ENCODE measurements at places on chromosomes 2 and 18.

GRCh38 chr2:235668782-235669181 lies 174.9 kb downstream of the AGAP1 start:
- DNase-seq = no peak

GRCh38 chr2:28649481-28650265 lies 102.0 kb upstream of the PPP1CB start:
- DNase-seq = peak; percentile 41

DNA sequence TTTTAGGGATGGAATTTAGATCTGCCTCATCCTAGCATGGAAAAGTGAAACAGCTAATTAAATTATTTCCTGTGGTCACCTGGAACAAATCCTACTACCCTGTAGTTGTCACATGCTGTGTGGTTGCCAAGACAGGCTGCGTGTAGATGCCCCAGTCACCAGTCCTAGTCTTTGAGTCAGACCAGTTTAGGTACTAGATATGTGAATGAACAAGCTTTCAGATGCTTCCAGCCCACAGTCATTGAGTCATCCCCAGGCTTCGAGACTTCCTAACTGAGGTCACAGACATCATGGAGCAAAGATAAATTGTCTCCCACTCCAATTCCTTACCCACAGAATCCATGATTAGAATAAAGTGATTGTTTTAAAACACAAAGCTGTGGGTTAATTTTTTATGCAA lies 35.8 kb upstream of the GRB14 start:
- peak; percentile 42 for DNase-seq

GRCh38 chr2:5316001-5316490 lies 376.1 kb upstream of the SOX11 start:
- no peak for DNase-seq

DNA sequence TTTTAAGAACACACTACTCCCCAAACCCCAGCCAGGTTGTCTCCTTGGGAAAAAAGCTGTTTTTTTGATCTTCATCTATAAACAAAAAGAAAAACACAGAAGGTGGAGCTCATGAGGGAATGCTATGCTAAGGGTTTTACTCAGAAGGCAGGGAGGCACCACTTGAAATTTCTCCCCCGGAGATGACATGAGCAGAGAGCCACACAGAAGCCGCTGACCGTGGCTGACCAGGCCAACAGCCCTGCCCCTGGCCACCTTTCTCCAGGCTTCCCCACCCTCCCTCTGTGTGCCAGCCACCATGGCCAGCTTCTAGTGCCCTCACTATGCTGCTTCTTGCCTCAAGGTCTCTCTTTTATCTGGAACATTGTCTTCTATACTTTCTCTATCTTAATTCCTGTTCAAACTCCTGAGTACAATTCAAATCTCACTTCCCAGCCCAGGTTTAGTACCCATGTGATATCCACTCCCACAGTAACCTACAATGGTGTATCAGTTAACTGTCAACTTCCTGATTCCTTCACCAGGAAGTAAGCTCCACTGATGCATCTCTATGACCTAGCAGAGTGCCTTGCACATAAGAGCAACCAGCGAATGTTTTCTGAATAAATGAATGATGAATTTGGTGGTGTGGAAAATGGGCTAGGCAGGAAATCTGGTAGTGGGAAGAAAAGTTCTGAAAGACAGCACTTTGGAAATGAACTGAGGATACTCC lies 15.3 kb downstream of the LAPTM4A start:
- no peak for DNase-seq

DNA sequence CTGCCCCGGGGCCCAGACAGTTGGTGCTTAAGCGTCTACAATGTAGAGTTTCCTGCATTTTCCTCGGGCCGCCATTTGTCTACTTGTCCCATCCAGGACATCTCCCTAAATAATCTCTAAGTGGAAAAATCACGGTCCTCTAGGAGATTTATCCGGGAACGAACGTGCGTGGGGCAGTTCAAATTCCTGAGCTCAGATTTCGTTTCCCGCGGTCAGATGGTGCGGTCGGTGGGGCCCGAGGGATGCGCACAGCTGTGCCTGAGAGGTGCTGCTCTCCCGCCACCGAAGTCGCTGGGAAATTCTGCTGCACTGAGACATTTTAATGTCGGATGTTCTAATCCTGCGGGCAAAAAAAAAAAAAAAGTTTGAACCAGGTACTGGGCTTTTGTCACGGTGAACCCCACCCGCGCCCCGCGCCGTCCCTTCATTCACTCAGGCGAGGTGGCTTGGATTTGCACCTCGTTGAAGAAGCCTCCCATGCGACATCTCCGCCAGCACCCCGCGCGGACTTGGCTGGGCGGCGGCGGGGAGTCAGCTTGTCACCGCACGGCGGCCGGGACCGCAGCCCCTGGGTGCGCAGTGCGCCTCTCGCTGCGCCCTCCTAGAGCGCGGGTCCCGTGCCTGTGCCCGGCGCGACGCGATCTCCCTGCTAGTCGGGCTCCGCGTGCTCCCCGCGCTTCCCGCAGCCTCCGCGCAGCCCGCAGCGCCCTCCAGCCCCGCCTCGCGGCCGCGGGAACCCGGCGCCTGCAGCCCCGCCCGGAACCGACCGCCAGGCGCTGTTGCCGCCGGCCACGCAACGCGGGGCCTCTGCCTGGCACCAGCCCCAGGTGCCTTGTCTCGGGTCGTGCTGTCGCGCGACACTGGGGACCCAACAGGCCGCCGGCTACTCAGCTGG lies 191.9 kb upstream of the TCF4 start:
- peak; percentile 79 for DNase-seq

- no peak for DNase-seq
Measured at GRCh38 chr18:13502585-13502984, 223.8 kb downstream of the FAM210A start.

- DNase-seq = no peak
Measured at GRCh38 chr18:39558658-39559057, 1993.1 kb upstream of the CELF4 start.

GRCh38 chr2:54191361-54192135 lies 64.5 kb downstream of the TSPYL6 start:
- DNase-seq = no peak

DNA sequence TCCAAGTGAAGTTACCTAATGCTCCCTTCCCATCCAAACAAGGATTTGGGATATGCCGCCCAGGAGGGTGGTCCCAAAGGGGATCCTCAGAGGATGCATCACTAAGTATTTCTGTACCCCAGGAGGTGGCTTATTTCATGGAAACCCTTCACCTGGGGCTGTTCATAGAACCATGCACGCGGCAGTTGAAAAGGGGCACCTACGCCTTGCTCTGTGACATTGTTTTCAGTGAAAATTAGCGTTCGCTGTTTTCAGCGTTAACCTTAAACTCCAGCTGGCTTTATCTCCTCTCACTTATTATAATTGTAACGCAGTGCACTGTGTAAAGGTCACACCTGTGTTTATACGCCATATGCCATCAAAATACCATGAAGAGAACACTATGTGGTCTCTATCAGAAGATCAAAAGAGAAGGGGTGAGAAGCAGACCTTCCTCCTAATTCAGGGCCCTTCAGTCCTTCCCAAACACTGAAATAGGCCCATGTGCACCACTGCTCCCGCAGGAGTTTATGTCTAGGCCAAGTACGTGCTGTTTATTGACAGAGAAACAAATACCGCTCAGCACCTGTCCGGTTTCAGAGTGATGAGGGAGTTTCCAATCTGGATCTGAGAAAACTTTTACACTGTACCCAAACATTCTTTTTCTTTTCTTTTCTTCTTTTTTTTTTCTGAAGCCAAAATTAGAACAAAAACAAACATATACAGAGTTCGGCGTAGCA lies 162.1 kb downstream of the BCL2 start:
- no peak for DNase-seq

DNA sequence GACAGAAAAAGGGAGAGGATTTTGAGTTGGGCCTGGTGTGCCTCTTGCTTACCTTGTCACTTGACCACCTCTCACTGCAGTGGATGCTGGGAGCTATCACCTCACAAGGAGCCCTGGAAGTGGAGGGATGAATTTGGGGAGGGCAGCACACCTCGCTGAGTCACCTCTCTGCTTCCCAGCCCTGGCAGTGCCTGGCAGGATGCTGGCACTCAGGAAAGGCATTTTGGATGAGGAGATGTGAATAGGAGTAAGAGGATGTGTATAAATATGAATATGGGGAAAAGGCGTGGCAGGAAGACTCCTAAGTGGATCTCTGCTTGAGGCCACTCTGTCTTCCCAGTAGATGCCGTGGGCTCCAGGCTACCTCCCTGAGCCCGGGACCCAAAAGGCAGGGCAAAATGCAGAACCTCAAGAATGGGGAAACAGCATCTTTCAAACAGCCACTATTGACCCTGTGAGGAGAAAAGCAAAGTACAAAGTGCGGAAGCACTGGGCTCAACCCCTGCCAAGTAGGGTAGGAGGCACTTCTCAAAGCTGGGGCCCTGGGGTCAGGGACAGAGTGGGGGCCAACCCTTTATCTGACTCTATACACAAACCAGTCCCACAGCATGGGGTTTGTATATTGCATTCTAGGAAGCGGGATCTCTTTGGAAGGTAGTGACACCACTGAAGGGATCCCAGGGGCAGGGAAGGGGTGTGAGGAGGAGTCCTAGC lies 164.5 kb upstream of the GLI2 start:
- no peak for DNase-seq

GRCh38 chr2:159614534-159615366 lies 1.6 kb downstream of the BAZ2B start:
- DNase-seq = peak; percentile 78

- no peak for DNase-seq
Measured at GRCh38 chr2:227719641-227720040, 1.8 kb upstream of the SLC19A3 start.

Measured in adipocyte (in vitro differentiated cells).